ENCODE measurements at places on chromosomes 7 and 10.
A peak's percentile ranks its signal among the peaks of the same experiment; 100 is the strongest.

DNA sequence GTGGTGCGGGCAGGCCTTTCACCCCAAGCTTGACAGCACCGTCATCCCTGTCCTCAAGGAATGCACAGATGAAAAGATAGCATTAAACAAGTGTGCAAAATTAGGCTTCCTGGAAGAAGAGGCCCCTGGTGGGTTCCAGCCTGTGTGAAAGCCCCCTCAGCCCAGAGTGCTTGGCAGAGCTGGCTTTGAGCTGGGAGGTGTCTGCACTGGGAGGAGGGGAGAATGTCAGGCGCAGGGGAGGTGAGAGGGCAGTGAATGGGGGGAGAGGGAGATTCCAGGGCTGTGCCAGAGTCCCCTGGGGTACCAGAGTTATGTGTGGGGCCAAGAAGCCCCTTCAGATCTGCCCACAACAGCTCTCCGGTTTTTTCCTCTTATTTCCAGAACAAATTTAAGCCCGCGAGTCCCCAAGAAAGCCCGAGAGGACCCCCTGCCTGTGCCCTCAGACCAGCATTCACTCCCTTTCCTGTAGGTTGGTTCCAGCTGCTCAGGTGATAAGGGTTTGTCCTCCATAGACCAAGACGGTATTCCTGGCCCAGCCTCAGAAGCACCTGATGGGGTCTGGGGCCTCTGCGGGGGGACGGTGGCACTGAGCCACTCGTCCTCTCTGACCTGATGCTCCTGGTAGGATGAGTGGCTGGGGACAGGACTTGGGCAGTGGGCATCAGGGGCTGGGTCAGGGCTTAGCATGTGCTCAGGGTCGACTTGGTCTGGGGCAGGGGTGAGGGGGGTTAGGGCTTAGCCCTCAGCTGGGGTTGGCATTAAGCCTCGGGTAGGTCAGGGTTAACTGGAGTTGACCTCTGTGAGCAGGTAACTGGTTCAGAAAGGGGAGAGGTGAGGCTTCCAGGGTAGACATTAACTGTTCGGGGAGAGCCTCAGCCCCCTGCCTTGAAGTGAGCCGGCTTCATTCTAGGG lies 43.4 kb downstream of the ADCYAP1R1 start:
- DNase-seq, result peak; percentile 7

GRCh38 chr10:11516431-11516746 lies 95.1 kb downstream of the USP6NL start:
- no peak for DNase-seq

DNA sequence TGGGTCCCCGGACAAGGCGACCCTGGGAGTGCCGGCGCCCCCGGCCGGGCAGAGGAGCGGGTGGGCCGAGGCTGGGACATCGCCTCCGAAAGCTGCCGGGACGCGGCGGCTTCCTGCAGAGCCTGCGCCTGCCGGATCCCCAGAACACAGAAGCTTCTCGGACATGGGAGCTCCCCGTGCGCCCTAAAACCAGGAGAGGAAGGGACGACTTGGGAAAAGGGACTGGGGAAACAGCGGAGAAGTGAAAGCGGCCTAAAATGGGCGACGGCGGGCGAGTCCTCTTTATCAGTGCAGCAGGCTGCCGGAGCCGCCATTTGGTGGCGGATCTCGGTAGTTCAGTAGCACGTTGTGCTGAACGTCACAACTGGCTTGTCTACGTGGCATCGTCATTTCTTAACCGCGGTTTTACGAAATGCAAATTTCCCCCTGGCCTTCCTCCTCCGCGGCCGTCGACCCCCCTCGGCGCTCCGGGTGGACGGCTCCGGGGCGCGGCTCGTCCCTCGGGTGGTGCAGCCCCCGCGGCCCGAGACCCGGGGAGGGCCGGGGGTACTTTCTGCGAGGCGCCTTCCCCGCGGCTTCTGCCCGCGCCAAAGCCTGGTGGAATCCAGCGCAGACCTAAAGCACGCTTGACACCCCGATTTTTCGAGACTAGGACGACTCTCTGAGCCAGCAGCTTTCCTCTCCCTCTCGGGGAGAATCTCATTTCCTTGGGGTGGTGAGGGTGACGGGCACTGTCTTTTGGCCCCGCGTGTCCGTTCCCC lies 9.9 kb upstream of the SPAG6 start:
- peak; percentile 79 for DNase-seq

- DNase-seq, result no peak
These were observed 126.9 kb downstream of the RPS24 start for GRCh38 chr10:78160591-78160990.

DNA sequence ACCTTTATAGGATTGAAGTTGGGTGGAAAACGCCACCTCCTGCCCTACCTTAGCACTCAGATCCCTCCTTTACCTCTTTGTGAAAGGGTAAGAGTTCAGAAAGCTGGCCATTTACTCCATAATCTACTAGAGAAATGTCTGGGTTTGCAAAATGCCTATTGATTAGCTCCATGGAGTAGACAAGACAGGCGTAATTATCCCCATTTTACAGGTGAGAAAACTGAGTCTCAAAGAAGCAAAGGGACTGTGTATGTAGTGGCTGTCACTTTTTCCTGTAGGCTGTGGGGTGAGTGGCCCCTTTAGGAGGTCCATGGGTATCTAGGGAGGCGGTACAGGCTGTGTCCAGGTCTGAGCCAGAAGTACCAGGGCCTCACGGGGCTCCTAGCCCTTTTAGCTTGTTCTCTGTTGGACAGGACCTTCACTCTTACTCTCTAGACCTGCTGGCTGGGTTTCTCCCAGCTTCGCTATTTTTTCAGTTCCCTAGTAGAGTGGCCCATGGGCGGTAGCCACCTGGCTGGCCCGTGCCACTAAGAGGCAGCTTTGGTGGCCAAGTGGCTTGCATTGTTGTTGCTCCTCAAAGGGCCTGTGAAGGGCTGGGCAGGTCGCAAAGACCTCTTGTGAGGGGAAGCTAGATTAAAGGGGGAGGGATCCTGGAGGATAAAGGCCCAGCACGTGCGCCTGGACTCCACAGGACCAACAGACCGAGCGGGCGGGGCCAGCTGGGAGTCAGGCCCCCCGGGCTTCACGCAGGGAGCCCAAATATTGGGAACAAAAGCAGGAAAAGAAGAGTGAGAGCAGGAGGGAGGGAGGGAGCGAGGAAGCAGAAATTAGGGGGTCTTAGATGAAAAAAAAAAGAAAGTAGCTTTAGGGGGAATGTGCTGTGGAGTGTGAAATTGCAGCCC lies 4.7 kb upstream of the PAX2 start:
- DNase-seq, result no peak

GRCh38 chr7:44145969-44146911 lies 5.1 kb upstream of the MYL7 start:
- peak; percentile 80 for DNase-seq

GRCh38 chr10:69332278-69333010 lies 54.1 kb downstream of the HK1 start:
- DNase-seq, result no peak

- DNase-seq, result no peak
These were observed 26.6 kb upstream of the ASCC1 start for GRCh38 chr10:72242675-72243074.

DNA sequence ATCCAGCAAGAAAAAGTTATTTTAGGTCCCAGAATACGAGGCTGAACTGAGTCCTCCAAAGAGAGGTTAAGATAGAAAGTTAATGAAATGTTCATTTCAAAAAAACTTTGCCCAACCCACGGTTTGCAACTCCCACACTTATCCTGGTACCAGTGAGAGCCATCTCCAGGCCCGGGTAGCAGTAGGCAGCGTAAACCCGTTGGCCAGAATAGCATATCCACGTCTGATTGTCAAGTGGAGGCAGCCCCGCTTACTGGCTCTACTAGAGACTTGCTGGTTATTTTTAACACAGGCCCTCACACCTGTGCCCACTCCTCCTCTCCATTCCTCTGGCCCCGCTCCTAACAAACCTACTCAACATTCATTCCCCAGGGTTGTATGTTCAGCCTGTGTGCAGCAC lies 109.7 kb downstream of the HIP1 start:
- DNase-seq, result no peak
